Urinary bladder (tissue), 4 donors: ENCODE measurements at places on chromosomes 1 and 21. TPM values are rescaled to one million over a fixed set of nuclear protein-coding genes. Genes with fewer than 3 reads are reported as not detected.

The HSD3B1 gene
- not detected for total RNA-seq

- DNase-seq = no peak
Observed at GRCh38 chr1:12275370-12275769, 45.5 kb downstream of the VPS13D start.

The RIMS3 gene
- total RNA-seq = 3.1 TPM

GRCh38 chr1:6987940-6988339 is 202.7 kb downstream of the CAMTA1 start:
- DNase-seq = no peak

- no peak for DNase-seq
Observed at GRCh38 chr1:58769809-58770320, 14.0 kb downstream of the JUN start.

The RHBG gene
- total RNA-seq = not detected

DNA sequence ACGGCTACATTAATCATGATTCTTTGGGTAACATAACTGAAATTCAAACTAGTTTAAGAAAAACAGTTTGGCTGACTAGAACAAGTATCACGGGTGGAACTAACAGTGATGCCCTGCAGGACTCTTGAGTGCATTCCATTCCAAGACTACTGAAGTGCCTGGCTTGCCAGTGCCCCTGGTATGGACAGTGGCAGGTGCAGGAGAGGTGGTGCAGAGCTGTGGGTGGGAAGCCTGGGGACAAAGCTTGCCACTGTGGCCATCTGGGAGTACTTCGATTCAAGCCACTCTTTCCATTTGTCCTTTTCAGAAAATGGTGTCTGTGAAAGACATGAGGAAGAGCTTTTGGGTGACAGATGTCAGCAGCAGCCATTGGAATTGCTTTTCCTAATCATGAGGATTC is 166.5 kb downstream of the RRAGC start:
- DNase-seq = no peak

DNA sequence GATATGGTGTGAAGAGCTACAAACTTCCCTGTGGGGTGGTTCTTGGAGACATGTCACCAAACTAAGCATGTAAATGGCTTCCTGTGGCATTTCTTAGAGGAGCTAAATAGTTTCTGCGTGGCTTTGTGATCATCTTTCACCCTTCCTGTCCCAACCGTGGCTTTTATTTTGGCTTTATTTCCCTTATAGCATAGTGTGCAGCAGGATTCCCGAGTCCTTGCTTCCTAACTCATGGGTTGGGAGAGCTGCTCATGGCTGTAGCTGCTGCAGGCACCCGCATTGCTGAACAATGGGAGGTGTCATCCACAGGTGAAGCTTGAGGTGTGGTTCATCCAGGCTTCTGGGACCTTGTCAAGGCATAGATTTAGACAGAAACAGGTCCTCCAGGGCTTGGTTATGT is 192.0 kb downstream of the SDCCAG8 start:
- no peak for DNase-seq

The PTGS2 gene
- total RNA-seq = 14.0 TPM

- DNase-seq = no peak
Observed at GRCh38 chr21:31107176-31107785, 69.0 kb upstream of the KRTAP19-8 start.

DNA sequence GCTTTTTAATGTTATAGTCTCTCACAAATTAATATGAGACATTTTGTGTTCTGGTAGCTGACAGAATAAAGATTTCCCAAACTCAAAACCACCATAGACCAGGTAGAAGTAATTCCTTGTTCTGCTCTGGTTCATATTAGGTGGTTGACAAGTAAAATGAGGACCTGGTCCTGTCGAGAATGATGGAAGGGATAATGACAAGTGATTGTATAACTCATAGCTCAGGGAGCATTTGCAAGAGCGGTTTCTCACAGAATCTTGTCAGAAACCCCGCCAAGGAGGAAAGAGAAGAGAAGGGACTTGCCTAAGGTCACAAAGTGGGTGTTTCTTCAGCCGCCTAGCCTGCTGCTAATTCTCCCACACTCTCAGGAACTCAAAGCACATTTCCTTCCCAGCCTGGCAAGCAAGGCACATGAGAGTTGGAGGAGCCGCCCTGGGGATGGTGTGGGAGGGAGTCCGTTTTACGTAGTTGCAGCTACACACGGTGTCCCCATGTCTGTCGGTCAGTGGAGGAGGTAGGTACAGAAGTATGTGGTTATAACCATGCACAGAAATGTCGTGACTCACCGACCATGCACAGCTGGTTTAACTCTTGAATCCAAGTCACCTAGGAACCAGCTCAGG is 46.5 kb downstream of the SAMD13 start:
- DNase-seq = no peak

GRCh38 chr1:183832459-183832858 is 27.5 kb downstream of the RGL1 start:
- DNase-seq = no peak

DNA sequence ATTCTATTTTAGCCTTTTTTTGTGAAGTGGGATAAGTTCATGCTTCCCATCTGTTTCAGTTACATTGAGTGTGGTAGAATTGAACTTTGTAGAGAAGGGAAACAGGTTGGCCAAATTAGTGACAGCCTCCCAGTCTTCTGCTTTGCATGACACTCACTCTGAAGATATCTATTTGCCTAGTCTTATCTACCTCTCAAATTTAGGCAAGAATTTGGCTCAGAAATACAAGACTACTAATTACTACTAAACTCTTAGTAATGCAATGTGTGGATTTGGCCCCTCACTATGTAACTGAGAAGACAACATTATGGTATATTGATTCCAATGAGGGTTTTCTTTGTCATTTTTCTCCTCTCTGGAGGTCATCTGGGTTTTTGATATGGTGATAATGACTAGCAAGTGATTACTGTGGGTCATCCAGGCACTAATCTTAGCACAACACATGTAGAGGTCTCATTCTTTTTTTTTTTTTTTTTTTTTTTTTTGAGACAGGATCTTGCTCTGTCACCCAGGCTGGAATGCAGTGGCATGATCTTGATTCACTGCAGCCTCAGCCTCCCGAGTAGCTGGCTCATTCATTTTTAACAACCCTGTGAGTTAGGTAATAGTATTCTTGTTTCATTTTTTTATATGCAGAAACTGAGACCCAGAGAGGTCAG is 6.3 kb downstream of the FAM20B start:
- no peak for DNase-seq

DNA sequence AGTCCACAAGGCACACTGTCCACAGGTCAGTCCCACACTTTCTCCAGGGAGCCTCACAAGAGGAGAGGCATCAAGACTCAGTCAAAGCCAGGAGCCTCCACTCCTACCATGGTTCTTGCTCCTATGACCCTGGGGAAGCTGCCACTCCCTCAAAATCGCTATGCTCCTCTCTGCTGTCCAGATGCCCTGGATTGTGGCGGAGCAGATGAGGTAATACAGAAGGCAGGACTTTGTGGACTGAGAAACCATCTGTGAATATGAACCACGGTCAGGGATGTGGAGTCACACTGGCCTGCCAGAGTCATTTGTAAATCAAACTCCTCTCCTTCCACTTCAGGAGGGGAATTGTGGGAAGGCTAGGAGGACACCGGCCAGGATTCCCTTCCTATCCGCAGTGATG is 20.6 kb downstream of the VWA5B1 start:
- DNase-seq = no peak

DNA sequence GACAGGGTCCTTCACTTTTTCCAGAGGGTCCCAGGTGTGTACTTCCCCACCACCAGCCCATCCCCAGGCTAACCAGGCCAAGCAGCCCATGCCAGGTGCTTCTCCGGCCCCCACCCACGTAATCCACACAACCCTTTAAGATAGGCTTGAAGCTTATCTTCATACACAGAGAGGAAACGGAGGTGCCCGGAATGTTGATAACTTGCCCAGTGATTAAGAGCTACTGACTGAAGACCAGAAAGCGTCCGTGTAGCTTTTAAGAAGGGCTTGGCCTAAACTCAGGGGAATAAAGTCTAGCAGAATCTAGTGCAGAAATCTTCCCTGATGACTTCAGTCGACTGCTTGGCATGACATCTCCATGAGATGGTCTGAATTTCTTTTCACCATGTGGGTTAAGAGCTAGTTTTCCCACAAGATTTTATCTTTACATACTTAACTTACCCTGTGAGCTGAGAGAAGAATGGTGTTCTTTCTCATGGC is 138.7 kb downstream of the GALNT2 start:
- no peak for DNase-seq

DNA sequence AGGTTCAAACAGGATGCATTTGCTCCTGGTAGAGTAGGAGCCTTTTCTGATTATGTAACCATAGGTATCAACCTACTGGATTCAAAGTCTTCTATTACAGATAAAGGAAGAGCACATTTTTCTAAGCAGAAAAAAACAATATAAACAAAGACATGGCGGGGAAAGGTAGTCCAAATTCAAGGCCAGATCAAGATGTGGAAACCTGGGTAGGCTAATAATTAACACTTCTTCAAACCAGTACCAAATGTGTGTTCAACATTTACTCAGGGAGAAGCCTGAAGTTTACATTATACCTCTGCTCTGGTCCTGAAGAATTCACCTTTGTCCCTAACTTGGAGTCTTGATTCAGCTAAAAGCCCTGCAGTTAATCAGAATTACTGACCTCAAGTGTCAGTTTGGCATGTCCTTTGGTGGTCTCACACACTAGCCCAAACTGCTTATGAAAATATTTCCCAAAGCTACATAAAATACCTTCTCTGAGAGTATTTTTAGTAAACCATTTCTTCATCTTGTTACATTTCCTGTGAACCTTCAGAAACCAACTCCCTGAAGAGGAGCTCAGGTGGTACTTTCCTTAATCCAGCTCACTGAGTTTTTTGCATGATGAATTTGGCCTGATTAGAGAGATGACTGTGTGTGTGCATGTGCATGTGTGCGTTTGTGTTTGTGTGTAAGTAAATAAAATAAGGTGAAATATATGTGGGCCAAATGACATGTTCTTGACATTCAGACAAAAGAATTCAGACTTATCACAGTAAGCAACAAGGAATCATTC is 70.2 kb downstream of the TOR3A start:
- DNase-seq = no peak

The CYP4Z1 gene
- 0.53 TPM for total RNA-seq

The USH2A gene
- 0.16 TPM for total RNA-seq

GRCh38 chr1:35592991-35593769 is 20.1 kb downstream of the TFAP2E start:
- no peak for DNase-seq

GRCh38 chr1:171852272-171852671 is 11.0 kb downstream of the DNM3 start:
- no peak for DNase-seq

The ARHGAP30 gene
- total RNA-seq = 2.9 TPM

DNA sequence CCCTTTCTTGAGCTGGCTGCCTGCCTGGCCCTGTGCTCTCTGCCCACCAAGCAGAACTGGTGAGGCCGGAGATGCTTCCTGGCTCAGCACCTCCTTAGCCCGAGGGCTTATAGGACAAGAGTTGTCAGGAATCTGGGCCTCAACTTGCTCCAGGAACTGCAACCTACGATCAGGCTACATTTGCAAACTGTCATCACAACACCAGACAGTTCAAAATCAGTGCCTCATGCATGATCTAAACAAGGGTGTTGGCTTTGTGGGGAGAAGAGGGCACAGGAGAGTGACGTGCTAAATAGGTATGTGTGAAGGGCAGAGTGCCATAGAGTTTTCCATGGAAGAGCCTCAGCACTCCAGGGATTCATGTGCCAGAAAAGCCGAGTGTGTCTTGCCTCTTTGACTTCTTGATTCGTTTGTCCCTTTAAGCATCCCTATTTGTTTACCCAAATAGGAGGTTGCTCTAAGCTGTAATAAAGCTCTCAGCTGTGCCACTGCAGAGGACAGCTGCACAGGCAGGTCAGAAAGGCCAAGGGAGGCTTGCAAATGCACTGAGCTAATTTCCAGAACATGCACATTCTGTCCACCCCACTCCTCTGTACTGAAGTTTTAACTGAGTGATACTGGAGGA is 30.2 kb upstream of the NEK2 start:
- no peak for DNase-seq

DNA sequence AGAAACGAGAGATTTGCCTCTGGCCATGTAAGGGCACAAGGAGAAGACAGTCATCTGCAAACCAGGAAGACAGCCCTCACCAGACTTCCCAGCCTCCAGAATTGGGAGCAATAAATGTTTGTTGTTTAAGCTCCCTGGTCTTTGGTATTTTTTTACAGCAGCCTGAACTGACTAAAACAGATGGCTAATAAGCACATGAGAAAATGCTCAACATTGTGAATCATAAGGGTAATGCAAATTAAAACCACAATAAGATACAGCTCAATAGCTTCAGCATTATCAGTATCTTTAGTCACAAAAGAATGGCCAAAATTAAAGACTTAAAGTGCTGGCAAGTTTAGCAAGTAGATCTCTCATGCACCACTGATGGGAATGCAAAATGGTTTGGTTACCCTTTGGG is 11.7 kb downstream of the UBE2G2 start:
- no peak for DNase-seq

The SRGAP2 gene
- 71.5 TPM for total RNA-seq

DNA sequence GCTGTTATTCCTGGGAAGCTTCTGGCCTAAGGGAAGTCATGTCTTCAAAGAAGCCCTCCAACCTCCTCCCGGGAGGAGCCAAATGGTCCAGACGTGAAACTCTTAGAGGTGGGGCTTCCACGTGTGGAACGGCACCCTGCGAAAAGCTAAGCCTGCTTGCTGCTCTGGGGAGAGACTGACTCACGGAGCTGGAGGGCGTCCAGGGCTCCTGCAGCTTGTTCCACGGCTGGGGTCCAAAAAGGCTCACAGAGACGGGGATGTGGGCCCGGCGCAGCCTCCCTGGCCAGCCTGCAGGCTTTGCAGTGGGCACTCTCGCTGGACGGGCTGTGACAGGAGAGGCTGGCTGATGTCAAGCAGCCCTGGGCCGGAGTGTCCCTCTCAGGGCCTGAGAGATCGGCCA is 105.1 kb downstream of the COLGALT2 start:
- DNase-seq = peak; percentile 40

- DNase-seq = no peak
Observed at GRCh38 chr1:76998582-76999223, 131.4 kb downstream of the ST6GALNAC5 start.

GRCh38 chr1:201397675-201398074 is 1.4 kb downstream of the LAD1 start:
- DNase-seq = no peak

DNA sequence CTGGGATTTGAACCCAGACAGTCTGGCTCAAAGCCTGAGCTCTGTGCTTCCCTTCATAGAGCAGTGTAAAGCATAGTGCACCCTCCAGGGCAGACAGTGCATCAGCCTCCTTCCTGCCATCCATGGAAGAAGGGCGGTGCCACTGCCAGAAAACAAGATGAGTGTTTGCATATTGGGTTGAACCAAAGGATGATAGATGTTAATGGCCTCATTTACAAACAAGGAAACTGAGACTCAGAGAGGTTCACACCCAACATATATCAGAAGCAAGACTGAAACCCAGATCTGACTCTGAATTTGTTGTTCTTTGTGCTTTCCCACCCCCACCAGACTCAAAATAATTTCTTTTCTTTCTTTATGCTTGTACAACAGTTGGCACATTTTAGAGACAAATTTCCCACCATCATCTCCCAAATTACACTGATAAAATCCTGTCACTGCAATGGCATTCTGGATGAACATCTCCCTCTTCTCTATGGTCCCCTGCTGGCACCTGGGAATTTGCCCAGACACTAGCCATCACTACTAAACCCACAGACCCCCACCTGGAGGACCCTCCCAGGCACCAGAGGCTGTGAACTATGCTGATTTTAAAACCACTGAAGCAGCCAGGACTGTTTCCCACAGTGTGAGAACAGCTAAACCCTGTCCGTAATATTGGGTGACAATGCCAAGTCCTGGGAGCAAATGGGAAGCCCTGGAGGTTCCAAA is 45.4 kb upstream of the MPZL1 start:
- no peak for DNase-seq

GRCh38 chr1:65423884-65424572 is 3.6 kb downstream of the LEPR start:
- no peak for DNase-seq

The CORT gene
- 0.26 TPM for total RNA-seq
